Mucosa of gallbladder (tissue), 1 donor: ENCODE measurements at places on chromosomes 1 and 21. TPM values are rescaled to one million over a fixed set of nuclear protein-coding genes. Genes with fewer than 3 reads are reported as not detected.
A peak's percentile ranks its signal among the peaks of the same experiment; 100 is the strongest.

DNA sequence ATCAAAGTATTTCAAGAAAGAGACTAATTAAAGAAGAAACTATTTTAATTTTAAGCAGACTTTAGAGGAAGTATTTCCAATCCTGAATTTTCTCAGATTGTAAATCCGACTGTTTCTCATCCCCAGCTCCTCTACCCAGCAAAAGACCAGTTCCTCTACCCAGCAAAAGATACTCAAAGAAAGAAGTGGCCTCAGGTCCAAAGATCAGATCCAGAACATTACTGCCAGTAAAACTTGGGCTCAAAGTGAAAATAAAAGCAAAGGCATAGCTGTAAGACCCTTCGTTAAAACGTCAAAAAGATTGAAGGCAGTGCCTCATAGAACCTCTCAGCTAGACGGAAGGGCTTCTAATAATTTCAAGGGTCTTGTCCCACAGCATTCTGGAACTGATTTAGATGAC lies 50.0 kb downstream of the LRRC8B start:
- DNase-seq = no peak

DNA sequence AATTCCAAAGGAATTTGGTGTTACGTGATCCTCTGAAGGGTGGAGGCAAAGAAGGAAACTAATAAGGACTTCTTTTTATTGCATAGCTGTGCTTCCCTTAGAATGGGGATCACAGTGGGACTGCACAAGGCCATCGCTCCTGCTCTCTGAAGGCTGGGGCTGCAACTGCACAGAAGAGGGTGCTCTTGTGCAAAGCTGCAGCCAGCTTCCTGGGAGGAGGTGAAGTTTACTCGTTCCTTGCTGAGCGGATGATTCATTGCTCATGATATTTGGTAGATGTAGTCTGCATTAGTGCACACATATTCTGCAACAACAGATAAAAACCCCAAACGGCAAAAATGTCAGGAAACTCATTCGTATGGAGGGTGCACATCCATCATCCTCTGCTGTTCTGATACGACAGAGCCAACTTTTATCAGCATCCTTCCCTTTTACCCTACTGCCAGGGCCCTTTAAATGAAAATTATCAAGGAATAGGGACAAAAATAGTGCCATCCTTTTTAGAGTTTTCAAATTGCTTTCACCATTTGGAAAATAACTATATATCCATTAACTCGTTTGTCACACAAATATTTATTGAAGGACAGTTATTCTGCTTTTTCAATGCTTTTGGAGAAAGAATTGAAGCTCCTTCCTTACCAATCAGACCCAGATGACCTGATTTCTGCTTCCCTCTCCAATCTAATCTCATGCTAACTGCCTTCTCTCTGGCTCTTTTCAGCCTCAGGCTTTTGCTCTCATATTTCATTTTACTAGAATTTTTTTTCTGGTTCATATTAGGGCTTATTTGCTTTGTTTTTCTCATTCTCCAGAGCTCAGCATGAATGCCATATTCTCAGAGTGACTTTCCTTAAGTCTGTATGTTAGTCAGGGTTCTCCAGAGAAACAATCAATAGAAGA lies 263.6 kb downstream of the DUSP10 start:
- peak; percentile 43 for DNase-seq

DNA sequence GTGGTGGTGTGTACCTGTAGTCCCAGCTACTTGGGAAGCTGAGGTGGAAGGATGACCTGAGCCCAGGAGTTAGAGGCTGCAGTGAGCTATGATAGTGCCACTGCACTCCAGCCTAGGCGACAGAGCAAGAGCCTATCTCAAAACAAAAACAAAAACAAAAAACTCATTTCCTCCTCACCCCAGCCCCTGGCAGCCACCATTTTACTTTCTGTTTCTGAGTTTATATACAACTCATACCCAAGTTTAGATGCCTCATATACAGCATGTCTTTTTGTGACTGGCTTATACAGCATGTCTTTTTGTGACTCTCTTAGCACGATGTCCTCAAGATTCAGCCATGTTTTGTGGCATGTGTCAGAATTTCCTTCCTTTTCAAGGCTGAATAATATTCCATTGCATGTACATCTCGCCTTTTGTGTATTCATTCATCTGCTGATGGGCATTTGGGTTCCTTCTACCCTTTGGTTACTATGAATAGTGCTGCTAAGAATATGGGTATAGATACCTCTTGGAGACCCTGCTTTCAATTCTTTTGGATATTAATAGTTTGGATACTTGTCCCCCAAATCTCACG lies 14.7 kb downstream of the COA7 start:
- DNase-seq = no peak

GRCh38 chr21:32427958-32428623 lies 15.6 kb downstream of the EVA1C start:
- DNase-seq = no peak

DNA sequence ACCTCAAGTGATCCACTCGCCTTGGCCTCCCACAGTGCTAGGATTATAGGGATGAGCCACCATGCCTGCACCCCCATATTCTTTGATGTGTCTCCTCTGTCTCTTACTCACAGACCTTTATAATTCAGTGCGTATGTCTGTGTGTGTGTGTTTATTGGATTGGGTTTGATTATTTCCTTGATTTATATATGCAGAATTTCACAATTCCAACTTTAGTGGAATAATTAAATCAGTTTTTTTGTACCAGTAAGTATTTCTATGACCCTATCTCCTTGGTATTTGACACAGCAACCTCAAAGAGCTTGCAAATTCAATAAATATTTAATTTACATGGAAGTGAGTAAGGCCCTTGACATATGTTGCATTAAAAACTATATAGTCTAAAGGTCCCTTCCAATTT lies 333.9 kb upstream of the ADAMTS5 start:
- DNase-seq = no peak

CLDN17 gene
- total RNA-seq = not detected
